ENCODE measurements at places on chromosomes 4 and X. TPM values are rescaled to one million over a fixed set of nuclear protein-coding genes. Genes with fewer than 3 reads are reported as not detected.

Gene EVC
- total RNA-seq: 10.6 TPM

Gene MAGEB1
- total RNA-seq: not detected

Gene RIPPLY1
- total RNA-seq: 0.12 TPM

Gene TCP11X2
- total RNA-seq: not detected

Gene RAB39B
- total RNA-seq: 0.83 TPM

Gene CT45A5
- not detected for total RNA-seq

Gene TSC22D3
- total RNA-seq: 226 TPM

Gene GLOD5
- total RNA-seq: not detected

Gene SSX1
- total RNA-seq: not detected

Gene LRIT3
- total RNA-seq: 0.09 TPM

Gene HGFAC
- 0.28 TPM for total RNA-seq

Gene KLF8
- 0.02 TPM for total RNA-seq

All from A549 treated with Hydrocortisone at 1 μM for 4 hours (cell line).